ENCODE measurements at places on chromosomes 11 and 22.

DNA sequence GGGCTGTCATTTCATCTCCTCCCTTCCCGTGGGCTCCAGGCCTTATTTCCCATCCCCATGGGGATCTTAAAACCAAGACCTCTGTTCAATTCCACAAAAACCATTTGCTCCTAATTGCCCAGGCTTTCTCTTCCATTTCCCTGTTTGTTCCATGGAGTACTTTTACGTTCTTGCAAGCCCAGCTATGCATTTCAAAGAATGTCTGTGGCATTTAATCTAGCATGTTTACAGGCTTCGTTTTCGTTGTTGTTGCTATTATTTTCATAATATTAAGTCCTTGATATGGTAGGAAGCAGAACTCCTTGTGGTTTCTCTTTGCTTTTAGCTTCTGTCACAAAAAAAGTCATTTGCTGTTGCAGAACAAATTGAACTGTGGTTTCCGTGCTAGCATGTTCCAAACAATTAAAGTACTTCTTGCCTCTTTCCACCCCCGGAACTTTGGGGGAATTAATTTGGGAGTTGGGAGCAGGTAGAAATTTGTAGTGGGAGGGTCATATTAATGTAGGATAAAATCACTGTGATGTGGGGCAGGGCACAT is 68.1 kb upstream of the SLC22A12 start:
- DNase-seq: no peak

GRCh38 chr11:3225826-3226750 is 6.1 kb downstream of the MRGPRE start:
- no peak for DNase-seq

DNA sequence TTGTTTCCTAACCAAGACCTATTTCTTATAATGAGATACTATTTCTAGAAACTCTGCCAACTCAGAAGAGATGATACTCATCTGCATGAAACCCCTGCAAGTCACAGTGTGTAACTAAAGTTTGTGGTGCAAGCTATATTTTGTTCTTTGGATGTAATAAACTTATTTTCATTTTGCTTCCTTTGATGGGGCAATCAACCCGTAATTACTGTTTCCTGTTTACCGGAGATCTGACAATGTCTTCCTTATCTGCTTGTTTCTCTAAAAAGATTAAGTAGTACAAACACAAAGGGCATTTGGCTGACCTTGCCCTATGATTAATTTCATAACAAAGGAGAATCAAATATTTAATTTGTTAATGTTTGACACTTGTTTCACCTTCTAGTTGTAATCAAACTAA is 846.6 kb upstream of the ANO3 start:
- no peak for DNase-seq

- no peak for DNase-seq
Observed at GRCh38 chr11:35610631-35611030, 7.6 kb upstream of the FJX1 start.

GRCh38 chr11:134742224-134742612 is 330.2 kb upstream of the B3GAT1 start:
- DNase-seq: no peak

- DNase-seq: no peak
Observed at GRCh38 chr11:64076758-64077157, 41.0 kb downstream of the FLRT1 start.

GRCh38 chr11:28296426-28296825 is 188.2 kb downstream of the METTL15 start:
- DNase-seq: no peak

GRCh38 chr11:69650832-69651344 is 9.9 kb downstream of the CCND1 start:
- no peak for DNase-seq

- no peak for DNase-seq
Observed at GRCh38 chr11:132357811-132358572, 987.6 kb downstream of the NTM start.

GRCh38 chr11:36394056-36394455 is 98.0 kb downstream of the PRR5L start:
- DNase-seq: no peak

DNA sequence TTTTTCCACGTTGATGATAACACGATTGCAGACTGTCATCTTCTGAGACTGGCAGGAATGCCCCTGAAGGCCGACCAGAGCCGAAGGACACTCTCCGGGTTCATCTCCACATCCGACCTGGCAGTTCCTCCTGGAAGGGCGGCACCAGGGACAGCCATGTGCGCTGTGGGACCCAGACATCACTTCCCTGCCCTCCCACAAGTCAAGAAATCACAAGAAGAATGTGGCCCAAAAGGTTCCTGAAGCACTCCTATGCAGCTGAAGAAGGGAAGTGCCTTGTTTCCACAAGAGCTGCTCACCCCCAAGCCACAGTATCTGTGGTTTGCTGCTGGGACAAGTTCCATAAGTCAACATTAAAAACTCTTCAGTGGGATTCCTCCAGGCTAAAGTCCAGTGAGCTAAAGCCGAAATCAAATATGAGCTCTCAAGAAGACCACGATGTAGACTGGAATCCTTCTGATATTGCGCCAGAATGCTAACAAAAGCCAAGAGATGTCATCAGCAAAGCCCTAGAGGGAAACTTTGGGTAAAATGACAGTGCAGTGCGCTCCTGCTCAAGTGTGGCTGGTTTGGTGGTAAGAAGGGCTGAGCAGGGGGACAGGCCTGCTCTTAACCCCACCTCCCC is 21.2 kb downstream of the PACSIN2 start:
- DNase-seq: no peak

DNA sequence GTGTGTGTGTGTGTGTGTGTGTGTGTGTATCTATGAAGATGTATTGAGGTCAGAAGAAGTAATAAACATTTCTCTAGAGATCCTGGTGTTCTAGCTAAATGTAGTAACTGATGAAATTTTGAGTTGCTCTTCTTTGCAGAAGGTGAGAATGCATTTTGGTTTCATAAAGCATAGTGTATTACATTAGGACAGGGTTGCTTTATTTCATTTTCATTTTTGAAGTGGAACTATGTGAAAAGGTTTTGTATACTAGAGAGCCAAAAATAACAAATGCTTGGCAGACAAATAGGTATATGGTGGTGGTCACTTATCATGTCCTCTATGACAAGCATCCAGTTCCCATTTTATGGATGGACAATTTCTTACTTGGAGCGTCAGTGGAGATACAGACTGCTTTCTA is 99.0 kb downstream of the CASP12 start:
- DNase-seq: no peak

DNA sequence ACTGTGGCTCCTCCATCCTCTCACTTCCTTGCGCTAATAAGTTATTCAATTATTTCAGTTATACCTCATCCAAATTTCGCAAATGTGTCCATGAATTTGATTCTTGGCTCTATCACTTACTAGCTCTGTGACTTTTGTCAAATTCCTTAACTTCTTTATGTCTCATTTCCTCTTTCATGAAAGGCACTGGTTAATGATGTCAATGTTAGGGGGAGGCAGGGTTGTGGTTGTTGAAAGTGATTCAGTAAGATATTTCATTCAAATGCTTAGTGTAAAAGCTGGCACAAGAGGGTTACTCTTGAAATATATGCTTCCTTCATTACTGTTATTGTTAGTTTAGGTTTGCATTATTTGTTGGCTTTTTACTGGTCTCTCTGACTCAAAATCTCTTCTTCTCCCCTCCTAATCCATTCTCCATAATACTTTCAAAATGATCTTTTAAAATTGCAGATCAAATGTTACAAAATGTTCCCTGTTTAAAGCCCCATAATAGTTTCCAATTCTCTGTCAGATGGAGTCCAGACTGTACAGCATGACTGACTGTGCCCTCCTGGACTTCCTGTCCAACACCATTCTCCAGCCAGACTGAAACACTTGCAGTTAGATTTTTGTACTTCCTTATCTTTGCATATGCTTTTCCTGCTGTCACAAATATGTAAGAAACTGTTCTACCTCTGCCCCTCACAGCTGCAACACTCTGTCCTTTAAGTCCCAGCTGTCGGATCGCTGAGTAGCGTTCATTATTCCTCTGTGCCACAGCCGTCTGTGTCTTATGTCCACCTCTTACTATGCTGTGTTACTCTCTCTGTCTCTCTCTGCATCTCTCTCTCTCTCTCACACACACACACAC is 510.6 kb upstream of the RAG2 start:
- no peak for DNase-seq

- DNase-seq: no peak
Observed at GRCh38 chr22:28950617-28951411, 67.4 kb downstream of the ZNRF3 start.

All from activated T-cell treated with anti-CD3 and anti-CD28 coated beads for 1 hour (primary cell).